Adipocyte (in vitro differentiated cells): ENCODE measurements at places on chromosomes 13 and 19.
A peak's percentile ranks its signal among the peaks of the same experiment; 100 is the strongest.

DNA sequence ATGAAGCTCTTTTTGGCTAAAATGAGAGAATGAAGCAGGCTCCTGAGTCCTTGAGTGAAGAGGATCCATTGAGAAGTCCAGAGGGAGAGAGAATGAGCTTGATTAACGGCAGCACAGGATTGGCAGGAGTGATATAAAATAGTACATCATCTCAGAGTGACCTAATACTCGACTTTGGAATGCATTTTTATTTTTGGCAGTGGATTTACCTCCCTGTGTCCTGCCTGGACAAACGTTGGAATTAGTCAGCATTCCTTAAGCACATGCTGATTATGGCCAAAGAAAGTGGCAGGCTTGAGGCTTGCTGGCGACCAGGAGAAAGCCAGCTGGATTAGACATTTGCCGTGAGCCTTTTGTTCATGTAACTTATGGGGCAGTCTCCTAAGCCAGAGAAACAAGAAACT lies 22.9 kb downstream of the LRCH1 start:
- DNase-seq, result peak; percentile 63

DNA sequence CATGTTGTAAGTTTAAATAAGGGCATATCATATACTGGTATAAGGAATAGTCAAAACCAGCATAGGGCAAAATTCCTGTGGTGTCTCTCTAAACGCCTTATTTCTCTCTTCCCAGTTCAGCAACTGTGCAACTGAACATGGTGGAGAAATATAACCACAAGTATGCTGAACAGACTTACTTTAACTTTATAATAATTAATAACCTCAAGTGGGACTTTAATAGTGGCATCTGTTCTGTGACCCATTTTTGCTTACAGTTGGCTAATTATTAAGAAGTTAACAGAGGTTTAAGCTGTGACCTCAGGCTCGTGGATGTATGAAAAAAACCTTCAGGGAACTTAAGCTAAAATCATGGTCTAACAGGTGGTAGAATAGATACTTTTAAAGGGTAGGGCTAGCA lies 54.3 kb downstream of the MICU2 start:
- no peak for DNase-seq

- peak; percentile 95 for DNase-seq
Measured at GRCh38 chr13:111204438-111205177, 89.5 kb downstream of the ARHGEF7 start.

- DNase-seq, result peak; percentile 92
Measured at GRCh38 chr19:10230861-10231611, at the start of gene S1PR2. Gene S1PR2 (minus strand): TSS chr19:10231331. CDS start chr19:10224905, 6,426 bp downstream.

DNA sequence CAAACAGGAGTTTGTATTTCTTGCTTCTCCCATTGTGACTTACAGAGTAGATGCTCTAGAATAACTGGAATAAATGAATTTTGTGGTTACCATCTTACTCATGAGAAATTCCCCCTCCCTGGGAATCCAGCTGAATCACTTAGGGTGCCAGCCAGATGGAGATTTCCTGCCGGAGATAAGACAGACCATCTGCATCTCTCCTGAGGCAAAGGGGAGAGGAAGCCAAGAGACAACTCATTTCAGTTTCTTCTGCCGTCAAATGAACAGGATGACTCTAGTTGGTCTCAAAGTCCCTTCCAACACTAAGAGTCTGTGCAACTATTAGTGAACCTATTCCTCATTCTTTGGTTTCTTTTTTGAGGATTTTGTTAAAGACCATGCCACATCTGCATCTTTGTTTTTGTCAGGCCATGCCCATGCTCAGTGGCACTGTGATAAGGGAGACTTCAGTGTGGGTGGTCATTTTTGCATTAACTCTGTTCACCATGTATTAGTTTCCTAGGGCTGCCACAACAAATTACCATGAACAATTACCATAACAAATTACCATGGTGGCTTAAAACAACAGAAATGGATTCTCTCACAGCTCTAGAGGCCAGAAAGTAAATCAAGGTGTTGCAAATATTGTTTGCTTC lies 112.8 kb downstream of the NDFIP2 start:
- peak; percentile 49 for DNase-seq
